ENCODE measurements at places on chromosomes 5 and 9.

- no peak for DNase-seq
These were observed 116.0 kb downstream of the MLLT3 start for GRCh38 chr9:20506099-20506900.

DNA sequence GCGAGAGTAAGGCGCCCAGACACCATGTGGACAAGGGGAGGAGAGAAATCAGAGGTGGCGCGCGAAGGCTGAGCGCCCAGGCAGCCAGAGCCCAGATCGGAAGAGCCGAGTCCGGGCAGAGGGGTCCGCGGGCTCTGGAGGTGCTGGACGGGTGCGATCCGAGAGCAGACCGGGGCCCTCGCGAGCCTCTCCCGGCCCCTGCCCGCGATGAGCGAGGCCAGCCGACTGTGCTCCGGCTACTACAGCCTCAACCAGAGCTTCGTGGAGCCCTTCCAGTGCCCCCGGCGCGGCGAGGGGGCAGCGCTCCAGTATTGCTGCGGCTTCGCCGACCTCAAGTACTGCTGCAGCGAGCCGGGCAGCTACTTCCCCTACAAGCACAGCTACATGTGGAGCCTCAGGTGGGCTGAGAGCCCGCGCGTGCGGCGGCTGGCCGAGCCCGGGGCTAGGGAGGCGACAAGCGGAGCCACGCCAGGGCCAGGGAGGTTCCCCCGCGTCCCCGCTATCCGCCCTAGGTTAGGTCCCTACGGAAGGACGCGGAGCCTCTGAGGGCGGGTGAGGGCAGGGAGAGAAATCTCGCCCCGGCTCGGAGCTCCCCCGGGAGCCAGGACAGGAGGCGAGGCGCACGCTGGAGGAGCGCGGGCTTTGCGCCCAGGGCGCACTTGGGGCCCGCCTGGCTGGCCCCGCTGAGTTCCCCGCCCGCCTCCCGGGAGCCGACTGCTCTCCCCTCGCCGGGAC is at the start of gene SHISAL2B:
SHISAL2B (plus strand) TSS at position 87 of the 735 bp plus-strand sequence; CDS start at position 208, 121 bp downstream.
- DNase-seq, result no peak

DNA sequence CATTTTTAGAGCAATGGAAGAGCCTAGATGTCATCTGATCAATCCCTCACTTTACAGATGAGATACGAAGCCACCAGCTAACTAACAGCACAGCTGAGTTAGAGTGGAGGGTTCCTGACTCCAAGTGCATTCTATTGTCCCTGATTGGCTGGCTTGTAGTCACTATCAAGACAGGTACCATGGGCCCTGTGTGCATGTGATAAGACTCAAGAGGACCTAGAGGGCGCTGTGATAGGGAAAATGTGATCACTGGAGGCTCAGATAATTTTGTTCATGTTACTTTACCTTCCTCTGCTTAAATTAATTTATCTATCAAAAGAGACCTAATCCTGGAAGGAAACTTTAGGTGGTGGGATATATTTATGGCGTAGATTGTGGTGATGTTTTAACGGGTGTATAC is 19.5 kb upstream of the SNAPC3 start:
- no peak for DNase-seq

DNA sequence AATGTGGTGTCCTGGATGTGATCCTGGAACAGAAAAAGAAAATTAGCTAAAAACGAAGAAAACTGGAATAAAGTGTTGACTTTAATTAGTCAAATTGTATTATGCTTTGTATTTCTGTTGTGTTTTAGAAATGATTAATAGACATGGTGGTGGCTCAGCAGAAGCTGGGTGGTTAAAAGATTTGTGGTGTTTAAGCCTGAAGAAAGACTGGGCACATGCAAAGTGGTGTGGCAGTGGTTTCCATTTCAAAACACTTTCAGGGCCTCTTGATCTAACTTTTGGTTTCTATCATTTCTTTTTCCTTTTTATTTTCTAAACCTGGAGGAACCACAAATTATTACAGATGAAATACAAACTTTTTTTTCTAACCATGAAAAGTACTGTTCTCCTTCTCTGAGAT is 44.1 kb downstream of the ADGRV1 start:
- DNase-seq, result no peak

DNA sequence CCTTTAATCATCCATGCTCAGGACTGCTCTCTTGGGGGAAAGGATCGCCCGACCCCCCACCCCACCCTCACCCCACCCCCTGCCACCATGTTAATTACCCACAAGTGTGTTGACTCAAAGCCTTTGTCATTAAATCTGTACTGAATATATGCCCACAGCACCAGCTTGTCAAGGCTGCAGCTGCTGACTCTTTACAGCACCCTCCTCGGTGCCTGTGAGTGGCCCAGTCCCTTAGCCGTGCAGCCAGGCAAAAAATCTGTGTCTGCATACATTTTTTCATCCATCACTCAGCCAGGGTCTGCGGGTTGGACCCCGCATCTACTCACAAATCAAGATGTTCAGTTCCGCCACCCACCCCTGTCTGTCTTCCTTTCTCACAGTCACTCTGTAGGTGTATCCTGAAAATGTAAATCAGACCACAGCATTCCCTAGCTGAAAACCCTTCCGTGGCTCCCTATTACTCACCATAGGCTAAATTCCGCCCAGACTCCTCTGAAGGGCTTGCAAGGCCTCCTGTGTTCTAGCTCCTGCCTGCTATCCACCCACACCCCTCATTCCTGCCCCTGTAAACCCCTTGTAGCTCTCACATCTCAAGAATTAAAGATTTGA is 53.7 kb upstream of the KCNIP1 start:
- no peak for DNase-seq

GRCh38 chr5:126831156-126831555 is 54.2 kb downstream of the LMNB1 start:
- DNase-seq, result no peak

- DNase-seq, result no peak
These were observed 15.5 kb downstream of the GNA14 start for GRCh38 chr9:77632652-77633051.

- DNase-seq, result no peak
These were observed 67.2 kb downstream of the CAMSAP1 start for GRCh38 chr9:135840107-135840506.

GRCh38 chr9:128117613-128118471 is 9.7 kb downstream of the PTGES2 start:
- peak; percentile 99 for DNase-seq

DNA sequence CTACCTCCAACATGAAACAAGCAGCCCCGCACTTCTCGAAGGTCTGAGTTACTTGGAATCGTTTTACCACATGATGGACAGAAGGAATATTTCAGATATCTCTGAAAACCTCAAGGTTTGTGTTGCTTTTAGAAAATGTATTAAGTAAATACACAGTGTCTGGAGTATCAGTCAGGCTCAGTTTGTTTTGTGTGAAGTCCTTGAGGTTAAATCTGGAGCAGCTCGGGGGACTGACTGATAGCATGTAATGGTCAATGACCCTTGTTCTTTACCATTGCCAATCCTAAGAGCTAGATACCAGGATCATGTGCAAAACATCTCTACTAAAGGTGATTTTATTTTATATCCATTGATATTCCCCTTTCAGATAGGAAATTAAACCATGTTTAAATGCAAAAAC is 26.9 kb upstream of the LNPEP start:
- no peak for DNase-seq

DNA sequence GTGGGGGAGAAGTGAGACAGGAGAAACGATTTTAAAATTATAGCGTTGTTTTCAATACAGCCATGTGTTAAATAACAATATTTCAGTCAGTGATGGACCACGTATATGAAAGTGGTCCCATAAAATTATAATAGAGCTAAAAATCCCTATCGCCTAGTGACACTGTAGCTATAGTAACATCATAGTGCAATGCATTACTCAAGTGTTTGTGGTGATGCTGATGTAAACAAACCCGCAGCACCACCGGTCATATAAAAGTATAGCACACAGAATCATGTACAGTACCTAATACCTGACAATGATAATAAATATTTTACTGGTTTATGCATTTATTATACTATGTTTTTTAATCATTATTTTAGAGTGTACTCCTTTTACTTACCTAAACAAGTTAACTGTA is 407.4 kb upstream of the SEMA6A start:
- no peak for DNase-seq

- DNase-seq, result no peak
These were observed 229.1 kb downstream of the YTHDC2 start for GRCh38 chr5:113742639-113743038.

DNA sequence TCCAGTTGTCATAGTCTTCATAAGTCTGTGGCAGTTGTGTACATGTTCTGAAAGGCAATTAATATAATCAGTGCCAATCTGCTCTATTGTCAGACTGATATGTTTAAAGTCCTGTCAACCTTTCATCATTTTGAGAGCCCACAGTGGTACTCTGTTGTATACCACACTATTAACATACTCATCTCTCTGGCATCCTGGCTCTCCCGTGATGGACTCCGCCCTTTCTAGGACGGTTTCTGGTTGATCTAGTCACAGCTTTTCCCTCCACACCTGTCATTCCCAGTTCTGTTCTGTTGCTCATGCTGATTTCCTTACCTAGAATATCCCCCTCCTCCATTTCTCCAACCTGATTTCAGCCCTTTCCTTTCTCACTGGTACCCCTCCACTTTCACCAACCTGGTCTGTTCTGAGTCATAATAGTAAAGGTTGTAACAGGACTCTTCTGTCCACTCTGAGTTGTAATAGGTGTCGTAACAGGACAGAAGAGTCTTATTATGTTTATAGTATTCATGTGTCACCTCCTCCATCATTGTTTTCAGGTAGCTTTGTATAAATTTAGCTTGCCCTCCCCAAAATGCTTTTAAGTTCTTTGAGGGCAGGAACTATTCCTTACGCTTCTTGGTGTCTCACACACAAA is 4.1 kb downstream of the PTCD2 start:
- DNase-seq, result no peak

GRCh38 chr5:80466669-80467485 is 21.0 kb upstream of the FAM151B start:
- DNase-seq, result no peak

- no peak for DNase-seq
These were observed 32.0 kb downstream of the ACTL7B start for GRCh38 chr9:108823829-108824228.

DNA sequence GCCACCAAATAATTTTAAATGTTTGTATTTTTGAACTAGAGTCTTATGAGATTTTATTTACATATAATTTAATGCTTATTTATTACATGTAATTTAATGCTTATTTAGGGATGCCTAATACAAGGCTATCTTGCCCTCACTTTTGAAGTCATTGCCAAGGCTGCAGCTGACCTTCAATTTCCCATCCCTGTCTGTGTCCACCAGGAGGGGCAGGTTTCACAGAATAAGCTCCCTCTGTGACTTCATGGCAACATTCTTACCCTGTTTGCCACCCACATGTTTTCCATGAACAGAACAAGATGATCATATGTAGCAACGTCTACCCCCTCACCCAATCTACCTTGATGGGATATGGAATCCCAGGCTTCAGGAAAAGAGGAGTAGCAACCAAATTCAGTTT is 27.0 kb downstream of the C5 start:
- DNase-seq, result no peak

DNA sequence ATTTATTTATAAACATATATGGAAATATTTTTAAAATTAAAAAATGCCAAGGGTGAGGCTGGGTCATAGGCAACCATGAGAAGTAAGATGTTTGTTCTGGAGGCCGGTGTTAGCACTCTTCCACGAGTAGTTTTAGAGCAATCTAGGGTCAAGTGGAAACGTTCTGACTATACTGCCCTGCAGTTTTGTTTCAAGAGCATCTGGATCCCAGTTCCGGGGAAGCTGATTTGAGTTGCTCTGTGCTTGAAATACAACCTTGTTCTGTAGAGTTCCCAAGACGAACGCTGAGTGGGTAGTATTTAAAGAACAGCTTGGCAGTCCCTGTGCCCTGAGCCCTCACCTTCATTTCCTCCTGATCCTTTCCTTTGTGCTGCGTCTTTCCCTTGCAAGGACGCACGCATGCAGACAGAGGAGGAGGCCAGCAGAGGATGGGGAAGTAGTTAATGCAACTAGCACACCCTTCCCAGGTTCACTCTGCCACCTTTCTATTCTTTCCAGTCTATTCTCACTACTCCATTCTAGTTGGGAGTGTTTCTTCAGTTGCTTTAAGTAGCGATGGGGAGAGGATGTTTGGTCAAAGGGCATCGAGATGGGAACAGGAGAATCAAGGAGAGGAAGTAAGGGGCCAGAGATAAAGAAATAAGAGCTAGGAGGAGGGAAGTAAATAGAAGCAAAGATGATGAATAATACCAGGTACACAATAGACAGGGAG is 68.3 kb upstream of the ZSWIM6 start:
- DNase-seq, result no peak

GRCh38 chr9:120929229-120929791 is 2.7 kb upstream of the TRAF1 start:
- no peak for DNase-seq

- peak; percentile 33 for DNase-seq
These were observed 70.6 kb downstream of the IQGAP2 start for GRCh38 chr5:76473661-76474060.

DNA sequence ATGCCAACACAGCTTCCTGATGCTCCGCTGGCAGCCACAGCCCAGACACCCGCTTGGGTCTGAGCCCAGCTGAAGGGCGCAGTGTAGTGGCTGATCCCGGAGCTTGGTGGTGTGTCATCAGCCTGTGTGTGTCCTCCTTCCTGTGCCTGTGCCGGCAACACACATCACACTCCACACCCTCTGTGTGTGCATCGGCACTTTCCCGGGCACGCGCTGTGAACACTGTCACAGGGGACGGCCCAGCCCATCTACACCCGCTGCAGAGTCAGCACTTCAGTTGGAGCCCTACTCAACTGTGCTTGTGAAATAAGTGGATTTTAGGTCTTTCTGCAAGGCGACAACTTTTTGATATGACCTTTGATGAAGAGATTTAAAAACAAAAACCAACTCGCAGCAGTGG is 189.4 kb downstream of the IRX2 start:
- no peak for DNase-seq

GRCh38 chr5:150485693-150486401 is 22.1 kb upstream of the NDST1 start:
- DNase-seq, result peak; percentile 16

GRCh38 chr9:13369431-13369830 is 89.9 kb upstream of the MPDZ start:
- DNase-seq, result no peak

GRCh38 chr5:87020099-87020934 is 247.4 kb upstream of the RASA1 start:
- peak; percentile 13 for DNase-seq

GRCh38 chr5:123209502-123210027 is 120.5 kb downstream of the PRDM6 start:
- no peak for DNase-seq

DNA sequence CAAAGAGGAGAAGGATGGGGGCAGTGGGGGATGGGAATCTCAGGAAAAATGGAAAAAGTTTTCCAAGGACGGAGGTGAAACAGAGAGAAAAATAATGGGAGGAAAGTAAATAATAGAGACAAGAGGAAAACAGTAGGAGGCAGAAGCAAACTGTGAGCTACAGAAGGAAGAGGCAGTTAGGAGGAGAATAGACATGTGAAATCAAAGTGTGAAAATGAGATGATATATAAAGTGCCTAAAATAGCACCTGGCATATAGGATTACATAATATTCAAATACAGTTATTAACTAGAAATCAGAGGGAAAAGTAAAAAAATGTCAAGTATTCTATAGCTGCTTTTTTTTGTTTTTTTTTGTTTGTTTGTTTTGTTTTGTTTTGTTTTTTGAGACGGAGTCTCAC is 44.0 kb upstream of the PLIN2 start:
- no peak for DNase-seq

Measured in stimulated activated CD4-positive, alpha-beta T cell treated with anti-CD3 and anti-CD28 coated beads, Interleukin-12 subunit alpha, Interleukin-12 subunit beta, amount 100 ng/mL, for 24 hours (primary cell).